Umbilical cord (tissue), 2 donors: ENCODE measurements at places on chromosomes 6 and 20. TPM values are rescaled to one million over a fixed set of nuclear protein-coding genes. Genes with fewer than 3 reads are reported as not detected.

CRISP3 gene
- 10.8 TPM for total RNA-seq

SPATS1 gene
- not detected for total RNA-seq

MYBL2 gene
- 0.24 TPM for total RNA-seq

SPTLC3 gene
- 7.9 TPM for total RNA-seq

MYB gene
- 0.72 TPM for total RNA-seq

GABRR1 gene
- 0.24 TPM for total RNA-seq

MYO6 gene
- 6.7 TPM for total RNA-seq

SAMHD1 gene
- total RNA-seq = 75.8 TPM

SMAP1 gene
- total RNA-seq = 15.9 TPM

C20orf204 gene
- total RNA-seq = 1.2 TPM

SLC26A8 gene
- 3.1 TPM for total RNA-seq

MCM8 gene
- 4.3 TPM for total RNA-seq

PTK6 gene
- total RNA-seq = 1.2 TPM

CAGE1 gene
- 2.6 TPM for total RNA-seq

EYA4 gene
- 11.1 TPM for total RNA-seq

E2F1 gene
- total RNA-seq = 8.7 TPM

LRRC1 gene
- total RNA-seq = 17.8 TPM

RIPOR3 gene
- total RNA-seq = 1.9 TPM

KHDC1 gene
- total RNA-seq = 8.9 TPM

NOTCH4 gene
- 6.7 TPM for total RNA-seq

PLN gene
- total RNA-seq = 177 TPM

LAMA2 gene
- 107 TPM for total RNA-seq

TGM2 gene
- 243 TPM for total RNA-seq

RNF182 gene
- 3.6 TPM for total RNA-seq

C4B gene
- total RNA-seq = 32.3 TPM

NFYA gene
- 15.9 TPM for total RNA-seq

RAET1L gene
- not detected for total RNA-seq

TRIM15 gene
- 0.48 TPM for total RNA-seq

ZNF165 gene
- 0.96 TPM for total RNA-seq

ARMH2 gene
- not detected for total RNA-seq

SMOC2 gene
- 146 TPM for total RNA-seq

BPI gene
- not detected for total RNA-seq

ZNF311 gene
- total RNA-seq = 7.7 TPM

TAGAP gene
- total RNA-seq = 3.6 TPM

PRRT1 gene
- 1.2 TPM for total RNA-seq

NMBR gene
- 0.48 TPM for total RNA-seq

IP6K3 gene
- total RNA-seq = 4.1 TPM
